BE2C (cell line): ENCODE measurements at places on chromosomes 4 and X.

GRCh38 chr4:43133566-43133965, 241.1 kb downstream of the GRXCR1 start:
- no peak for DNase-seq

DNA sequence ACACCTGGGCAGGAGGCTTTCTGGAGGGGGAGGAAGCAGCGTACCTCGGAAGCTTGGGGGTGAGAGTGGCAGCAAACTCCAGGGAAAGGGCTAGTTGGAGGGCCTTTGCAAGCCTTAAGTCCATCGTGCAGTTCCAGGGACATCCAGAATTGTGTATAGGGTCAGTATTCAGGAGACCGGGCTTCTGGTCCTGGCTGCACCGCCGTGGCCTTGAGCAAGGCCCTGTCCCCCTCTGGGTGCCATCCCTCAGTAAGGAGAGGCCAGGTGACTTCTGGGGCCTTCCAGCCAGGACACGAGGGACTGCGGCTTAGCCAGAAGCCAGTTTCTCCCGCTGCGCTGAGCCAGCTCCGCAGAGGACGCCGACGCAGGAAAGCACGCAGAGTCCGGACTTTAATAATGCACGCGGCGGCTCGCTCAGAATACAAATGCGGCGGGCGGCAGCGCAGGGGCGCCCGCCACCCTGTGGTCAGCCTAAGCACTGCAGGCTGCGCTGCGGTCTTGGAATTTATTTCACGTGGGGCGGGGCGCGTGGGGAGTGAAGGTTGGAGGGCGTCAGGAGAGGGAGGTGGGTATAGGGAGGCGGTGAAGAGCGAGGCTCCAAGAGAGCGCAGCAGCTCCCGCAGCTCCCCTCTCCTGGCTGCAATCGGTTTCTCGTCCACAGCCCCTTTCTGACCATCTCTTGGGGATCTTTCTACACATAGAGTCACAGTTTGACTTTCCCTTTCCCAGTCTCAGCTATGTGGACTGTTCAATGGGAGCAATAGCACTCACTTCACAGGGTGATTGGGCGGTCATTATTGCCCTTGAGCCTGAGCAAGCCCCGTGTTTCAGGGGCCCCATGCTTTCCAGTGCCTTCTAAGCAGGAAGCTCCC, 94.1 kb upstream of the GPR50 start:
- peak; percentile 64 for DNase-seq

DNA sequence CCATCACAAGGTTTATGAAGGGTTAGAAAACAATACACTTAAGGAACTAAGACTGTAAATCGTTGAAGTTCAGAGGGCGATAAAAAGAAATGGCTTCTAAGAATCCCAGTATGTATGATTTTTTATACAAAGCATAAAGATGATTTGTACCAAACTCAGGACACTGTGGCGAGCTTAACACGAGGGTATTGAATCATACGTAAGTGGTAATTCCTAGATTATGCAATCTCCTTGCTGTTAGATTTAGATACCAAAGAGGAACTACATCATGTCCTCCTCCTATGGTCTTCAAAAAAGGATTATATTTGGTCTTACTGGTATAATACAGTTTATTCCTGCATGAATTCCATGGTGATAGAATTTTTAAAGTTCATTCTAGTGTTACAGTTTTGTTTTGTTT, 23.9 kb downstream of the NFKB1 start:
- DNase-seq, result no peak

DNA sequence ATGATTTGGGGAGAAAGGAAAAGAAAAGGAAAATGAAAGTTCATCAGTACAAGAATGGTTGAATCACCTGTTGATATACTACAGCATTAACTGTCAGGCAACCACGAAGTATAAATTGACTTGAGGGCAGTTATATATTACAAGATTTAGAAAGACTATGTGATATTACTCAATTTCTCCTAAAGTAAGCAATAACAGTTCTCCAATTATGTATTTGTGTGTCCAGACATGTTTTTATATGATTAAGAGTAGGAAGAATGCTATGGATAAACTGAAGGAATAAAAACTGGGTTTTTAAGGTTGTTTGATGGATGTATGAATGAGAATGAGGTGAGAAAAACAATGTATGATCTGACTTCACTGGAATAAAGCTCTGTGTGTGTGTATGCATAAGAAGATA, 2234.4 kb downstream of the ARAP2 start:
- no peak for DNase-seq

DNA sequence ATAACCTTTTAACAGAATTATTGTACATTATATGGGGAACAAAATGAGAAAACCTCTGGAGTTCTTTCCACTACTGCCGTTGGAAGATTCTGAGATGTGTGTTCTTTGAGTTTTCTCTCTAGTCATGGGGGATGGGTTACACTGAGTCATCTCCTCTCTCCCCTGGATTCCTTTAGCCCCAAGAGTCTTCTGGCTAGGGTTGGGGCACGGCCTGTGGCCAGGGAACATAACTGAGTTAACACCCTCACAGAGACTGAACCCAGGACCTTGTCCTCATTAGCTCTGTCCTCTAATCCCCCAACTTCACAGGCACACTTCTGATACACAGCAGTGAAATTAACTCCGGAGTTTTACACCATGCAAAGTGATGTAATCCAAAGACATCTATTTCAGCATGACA, 142.3 kb upstream of the F9 start:
- DNase-seq, result no peak

DNA sequence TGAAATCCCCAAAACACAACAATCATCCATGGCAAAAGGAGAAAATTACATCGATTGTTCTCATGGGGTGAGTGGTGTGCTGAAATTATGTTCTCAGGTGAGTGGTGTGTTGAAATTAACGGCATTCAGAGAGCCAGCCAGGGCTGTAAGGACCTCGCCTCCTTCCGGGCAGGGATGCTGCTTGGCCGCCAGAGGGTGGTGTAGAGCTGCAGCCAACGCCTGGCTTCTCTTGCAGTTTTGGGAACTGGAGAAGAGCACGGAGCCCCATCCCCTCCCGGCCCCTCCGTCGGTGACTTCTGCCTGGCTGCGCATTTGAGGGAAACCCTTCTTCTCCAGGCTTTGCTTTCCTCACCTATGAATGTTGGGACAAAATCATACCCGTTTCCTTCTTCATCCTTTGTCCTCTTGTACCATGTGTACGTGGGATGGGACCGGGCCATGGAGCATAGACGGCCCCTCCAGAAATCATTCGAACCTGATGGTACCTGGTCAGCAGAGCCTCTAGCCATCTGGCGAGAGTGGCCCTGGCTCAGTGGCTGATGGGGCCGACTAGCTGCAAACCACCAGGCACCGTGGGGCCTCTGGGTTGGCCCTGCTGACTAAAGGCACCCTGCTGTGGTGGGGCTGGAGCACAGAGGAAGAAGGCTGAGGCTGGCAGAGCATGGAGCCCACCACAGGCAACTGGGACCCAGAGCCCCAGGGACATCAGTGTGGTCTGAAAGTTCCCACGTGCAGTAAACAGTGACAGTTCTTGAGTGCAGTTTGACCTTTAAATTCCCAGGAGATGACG, 28.4 kb downstream of the TRMT44 start:
- peak; percentile 76 for DNase-seq

GRCh38 chrX:67614423-67614822, 70.6 kb downstream of the AR start:
- no peak for DNase-seq

DNA sequence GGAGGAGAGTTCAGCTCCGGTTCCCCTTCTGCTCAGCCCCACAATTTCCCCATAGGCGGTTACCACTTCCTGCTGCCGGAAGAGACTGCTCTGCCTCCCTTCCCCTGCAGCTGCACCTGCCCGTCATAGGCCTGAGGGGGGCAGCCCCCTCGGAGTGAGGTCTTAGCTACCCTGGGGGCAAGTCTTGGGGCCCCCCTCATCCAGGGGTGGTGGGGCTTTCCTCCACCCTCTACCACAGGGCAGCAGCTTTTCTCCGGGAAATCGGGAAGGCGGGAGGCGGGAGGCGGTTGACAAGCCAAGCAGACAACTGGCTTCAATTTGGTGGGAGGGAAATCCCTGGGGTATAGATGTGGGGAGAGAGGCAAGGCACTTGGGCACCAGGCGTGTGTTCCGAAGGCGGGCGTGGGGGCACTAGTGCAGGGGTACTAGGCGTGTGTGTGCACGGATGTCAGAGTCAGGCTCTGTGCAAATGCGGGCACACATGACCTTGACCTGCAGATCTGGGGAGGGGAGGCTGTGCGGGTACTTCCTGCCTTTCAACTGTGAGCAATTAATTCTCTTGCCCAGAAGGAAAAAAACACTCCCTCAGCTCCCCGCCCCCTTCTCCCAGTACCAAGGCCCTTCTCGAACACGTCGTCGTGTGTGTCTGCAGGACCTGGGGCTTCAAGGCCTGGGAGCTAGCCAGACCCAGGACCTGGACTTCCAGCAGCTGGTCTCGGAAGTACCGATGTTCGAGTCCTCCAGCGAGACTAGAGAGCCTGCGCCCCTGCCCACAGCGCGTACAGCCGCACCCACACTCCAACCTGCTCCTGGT, 1.0 kb upstream of the ARHGAP4 start:
- peak; percentile 70 for DNase-seq

DNA sequence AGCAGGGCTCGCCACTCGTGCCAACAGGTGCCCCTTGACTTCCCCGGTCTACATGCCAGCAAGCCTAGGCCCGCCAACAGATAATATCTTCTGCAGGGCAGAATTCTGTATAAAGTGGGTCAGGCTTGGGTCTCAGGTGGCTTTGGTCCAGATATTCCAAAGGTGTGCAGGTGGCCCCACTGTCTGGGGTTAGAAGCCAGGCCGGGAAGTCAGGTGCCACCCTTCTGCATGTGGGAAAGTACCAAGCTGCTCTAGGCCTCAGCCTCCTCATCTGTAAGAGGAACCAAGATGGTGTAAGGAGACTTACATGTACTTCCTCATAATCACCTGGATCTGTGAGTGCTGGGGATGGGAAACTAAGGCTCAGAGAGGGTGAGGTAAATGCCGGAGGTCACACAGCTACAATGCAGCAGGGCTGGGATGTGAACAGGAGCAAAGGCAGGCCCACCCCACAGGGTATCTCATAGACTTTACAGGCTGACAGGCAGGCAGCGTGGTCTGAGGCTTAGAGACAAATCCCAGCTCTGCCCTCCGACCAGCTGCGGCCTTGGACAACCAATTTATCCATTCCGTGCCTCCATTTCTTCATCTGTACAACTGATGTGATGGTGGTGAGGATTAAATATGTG, 35.9 kb downstream of the WDR1 start:
- no peak for DNase-seq

DNA sequence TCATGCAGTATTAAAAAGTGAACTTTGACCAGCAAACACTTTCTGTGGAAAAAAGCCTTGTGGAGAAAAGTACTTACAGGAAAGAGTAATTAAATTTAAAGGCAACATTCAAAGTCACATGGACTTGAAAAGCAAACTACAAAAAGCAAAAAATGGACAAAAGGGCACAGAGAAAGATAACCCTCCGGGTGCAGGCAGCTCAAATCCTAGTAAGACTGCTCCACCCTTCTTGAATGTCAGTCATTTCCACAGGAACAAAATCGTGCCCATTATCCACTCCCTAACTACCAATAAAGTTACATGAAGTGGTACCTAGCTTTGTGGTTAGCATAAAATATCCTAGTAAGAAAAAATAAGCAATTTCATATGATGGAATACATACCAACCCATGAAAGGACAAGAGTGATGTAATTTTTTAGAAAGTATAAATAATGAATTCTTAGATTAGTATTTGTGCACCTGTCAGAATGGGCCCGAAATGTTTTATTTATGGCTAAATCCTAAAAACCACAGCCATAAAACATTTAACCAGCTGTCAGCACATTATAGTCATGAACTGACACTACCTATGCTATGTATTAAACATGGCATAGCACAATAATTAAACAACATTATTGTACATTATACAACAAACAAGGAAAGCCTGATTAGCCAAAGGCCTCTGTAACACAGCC, 43.3 kb downstream of the MAML3 start:
- DNase-seq, result no peak

- no peak for DNase-seq
Observed at GRCh38 chr4:6152869-6153705, 47.3 kb downstream of the JAKMIP1 start.

DNA sequence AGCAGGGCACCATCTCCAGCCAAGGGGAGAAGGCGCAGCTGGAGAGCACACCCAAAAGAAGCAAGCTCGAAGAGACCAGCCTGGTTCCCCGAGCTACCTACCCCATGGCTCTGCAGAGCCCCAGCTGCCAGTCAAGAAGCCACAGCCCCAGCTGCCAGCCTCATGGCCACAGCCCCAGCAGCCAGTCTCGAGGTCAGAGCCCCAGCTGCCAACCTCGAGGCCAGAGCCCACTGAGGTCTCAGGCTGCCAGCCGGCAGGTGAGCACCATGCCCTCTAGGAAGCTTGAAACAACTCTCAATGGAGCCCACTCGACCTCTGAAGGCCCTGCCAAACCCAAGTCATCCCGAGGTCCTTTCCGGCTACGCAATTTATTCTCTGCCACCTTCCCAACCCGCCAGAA, 27.0 kb upstream of the PRPS1 start:
- DNase-seq, result no peak

GRCh38 chr4:8171984-8172924, 13.6 kb upstream of the ABLIM2 start:
- no peak for DNase-seq

GRCh38 chr4:13580036-13580435, 35.7 kb upstream of the NKX3-2 start:
- DNase-seq, result no peak

DNA sequence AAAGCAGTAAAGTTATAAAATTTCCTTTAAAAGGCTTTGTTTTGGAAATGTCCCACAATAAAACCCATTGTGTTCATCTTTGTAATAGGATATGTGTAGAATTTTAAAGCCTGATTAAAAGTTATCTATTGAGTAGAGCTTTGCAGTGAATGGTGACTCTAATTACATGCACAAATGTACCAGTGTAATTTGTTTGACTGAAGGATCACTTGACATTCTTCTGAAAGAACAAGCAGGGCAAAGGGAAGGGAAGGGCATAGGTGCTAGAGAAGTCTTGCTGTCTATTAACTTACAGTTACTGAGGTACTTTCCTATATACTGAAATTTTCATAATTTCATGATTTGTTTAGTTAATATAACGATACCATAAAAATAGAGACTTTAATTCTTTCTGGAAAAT, 70.8 kb downstream of the STIM2 start:
- no peak for DNase-seq

DNA sequence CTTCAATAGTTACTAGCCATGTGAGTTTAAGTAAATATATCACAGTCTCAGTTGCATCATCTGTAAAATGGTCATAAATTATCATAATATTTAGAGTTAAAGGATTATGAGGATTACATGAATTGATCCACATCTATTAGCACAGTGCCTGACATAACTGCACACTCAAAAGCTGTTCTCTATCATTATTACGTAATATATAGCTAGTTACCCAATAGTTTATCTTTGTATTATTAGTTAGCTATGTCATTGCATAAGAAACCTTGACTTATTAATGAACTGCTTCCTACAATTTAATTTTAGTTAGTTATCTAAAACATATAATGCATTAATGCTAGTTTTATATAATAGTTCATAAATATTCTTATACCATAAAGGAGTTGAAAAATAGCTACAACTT, 1076.9 kb upstream of the GRID2 start:
- no peak for DNase-seq

DNA sequence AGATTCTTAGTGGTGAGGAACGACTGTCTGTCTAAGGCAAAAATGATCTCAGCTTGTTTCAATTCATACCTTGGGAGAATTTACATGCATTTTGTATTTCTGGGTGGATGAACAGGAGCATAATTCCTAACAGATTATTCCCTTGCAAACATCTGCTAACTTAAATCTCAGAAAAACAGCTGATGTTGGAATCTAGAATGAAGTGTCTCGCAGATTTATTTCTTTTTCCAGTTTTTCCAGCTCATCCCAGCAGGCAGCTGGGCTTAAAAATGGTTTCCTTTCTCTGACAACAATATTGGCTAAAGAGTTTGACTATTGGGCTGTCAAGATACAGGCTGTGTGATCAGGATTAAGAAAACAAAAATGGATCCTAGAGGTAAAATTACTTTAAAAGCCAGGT, 1.1 kb downstream of the LNX1 start:
- DNase-seq, result no peak
